ENCODE measurements at places on chromosomes 3 and 15. TPM values are rescaled to one million over a fixed set of nuclear protein-coding genes. Genes with fewer than 3 reads are reported as not detected.

The SQOR gene
- total RNA-seq, result 4.7 TPM

The STRIT1 gene
- not detected for total RNA-seq

The PCSK6 gene
- 0.44 TPM for total RNA-seq

The RLBP1 gene
- total RNA-seq, result 0.16 TPM

The SH3GL3 gene
- total RNA-seq, result 0.60 TPM

The NR2E3 gene
- total RNA-seq, result not detected

The CPNE9 gene
- total RNA-seq, result not detected

The HCLS1 gene
- total RNA-seq, result not detected

GRCh38 chr15:89457086-89457485 lies 39.3 kb downstream of the RHCG start:
- DNase-seq, result peak; percentile 15

GRCh38 chr3:45236964-45237363 lies 10.9 kb upstream of the TMEM158 start:
- no peak for DNase-seq

DNA sequence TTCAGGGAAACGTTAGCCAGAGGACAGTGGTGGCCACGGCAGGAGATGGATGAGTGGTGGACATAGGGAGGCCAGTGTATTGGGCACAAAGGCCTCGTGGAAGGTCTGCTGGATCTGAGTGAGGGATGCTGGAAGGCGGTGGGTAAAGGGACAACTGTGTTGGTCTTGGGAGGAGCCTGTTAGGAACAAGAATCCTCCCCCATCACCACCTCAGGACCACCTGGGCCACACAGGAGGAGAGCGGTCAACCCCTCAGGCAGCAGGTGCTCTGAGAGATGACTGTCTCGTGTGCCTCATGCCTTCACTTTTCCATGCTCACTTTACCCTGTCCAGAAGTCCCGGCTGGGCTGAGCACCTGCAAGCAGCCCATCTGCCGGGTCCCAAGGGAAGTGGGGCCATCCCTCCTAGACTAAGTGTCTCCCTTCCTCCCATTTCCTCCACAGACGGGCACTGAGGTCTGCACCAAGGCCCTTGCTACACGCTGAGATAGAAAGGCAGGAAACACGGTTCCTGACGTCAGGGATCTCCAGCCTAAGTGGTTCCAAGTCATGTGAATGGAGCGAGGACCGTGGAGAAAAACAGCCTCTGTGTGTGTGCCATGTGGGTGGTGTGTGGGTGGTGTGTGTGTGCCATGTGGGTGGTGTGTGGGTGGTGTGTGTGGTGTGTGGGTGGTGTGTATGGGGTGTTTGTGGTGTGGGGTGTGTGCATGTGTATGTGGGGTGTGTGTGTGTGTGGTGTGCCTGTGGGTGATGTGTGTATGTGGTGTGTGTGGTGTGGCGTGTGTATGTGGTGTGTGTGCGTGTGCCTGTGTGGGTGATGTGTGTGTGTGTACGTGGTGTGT lies 47.8 kb upstream of the CTSH start:
- DNase-seq, result no peak

- DNase-seq, result no peak
Measured at GRCh38 chr3:58728723-58729122, 62.1 kb upstream of the FAM3D start.

DNA sequence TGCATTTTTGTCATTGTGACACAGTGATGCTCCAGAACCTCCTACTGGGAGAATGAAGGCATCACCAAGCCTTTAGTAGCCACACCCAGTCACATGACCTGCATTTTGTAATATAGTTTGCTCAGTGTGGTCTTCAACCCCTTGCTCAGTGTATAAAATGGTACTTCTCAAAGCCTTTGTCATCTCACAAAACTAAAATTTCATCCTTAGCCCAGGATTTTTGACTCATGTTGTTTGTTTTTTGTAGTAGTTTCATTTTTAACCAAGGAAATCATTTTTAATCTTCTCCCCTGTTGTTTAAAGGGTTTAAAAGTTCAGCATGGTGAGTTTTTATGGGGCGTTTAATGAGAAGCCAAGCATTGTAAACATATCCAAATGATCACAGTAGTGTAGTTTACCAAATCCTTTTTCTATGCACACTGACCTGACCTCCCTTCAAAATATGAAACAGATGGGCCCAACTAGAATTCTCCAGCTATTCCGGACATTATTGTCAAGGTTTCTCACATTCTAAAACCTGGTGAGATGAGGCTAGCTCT lies 123.5 kb upstream of the IL12A start:
- peak; percentile 51 for DNase-seq

DNA sequence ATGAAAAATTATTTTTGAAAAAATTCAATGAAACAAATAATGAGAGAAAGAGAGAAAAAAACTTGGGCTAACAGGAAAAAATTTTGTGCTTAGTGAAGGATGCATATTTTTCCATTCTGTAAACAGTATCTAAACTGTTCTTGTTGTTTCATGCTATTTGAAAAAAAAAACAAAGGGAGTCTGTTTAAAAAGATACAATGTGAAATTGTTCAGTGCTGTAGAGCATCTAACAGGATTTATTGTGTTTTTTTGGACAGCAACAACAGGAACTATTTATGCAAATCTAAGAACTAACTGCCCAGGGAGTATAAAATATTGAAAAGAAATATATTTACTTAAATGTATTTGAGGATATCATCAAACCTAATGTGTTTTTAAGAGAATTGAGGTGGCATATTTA lies 55.1 kb downstream of the PEX5L start:
- no peak for DNase-seq

DNA sequence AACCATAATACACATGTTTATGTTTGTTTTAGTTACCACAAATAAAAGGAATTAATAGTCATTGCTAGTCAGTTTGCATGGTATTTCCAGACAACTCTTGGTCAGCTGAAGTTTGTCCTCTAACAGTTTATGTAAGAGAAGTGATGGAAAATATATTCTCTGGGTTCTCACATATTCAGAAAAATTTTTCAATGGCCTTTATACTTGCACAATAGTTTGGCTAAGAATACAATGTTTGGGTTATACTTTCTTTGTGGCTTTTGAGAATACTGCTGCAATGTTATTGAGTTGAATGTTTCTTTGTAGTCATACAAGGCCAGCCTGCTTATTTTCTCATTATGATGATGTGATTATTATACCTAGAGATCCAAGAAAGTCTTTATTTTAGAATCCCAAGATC lies 133.9 kb downstream of the RAP2B start:
- no peak for DNase-seq

GRCh38 chr15:89542369-89542768 lies 32.9 kb upstream of the TICRR start:
- DNase-seq, result no peak

DNA sequence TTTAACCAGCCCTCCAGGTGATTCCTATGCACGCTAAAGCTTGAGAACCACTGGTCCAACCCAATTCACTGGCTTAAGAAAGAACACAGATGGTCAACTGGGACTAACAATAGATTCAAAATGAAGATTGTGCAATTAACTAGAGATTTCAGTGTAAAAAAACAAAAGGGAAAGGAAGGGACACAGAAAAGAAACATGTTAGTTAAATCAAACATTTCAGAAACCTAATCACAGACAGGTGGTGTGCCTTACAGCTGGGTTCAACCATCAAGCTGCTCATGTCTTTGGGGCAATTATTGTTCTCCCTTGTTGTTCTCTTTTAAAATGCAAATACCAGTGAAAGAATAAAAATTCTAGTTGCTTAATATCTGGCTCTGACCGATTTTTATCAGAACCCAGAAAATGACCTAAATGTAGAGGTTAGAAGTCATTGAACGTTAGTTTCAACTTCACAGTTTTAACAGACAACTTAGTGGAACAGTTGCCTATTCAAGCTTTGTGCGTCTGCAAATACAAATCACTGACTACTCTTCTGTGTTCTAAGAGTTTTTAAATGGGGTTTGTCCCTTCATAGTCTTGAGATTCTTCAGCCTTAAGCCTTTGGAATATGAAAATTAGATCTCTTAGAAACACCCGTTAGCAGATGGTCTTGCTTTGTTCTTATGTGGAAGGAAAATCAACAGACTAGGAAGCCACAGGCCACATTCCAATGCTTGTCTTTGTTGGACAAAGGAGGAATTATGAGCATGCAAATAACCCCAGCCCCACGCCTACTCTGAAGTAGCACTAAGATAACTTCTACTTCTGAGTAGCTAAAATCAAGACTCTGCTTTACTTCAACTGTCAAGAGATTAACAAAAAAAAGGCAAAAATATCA lies 223.4 kb downstream of the ATP8B4 start:
- no peak for DNase-seq

DNA sequence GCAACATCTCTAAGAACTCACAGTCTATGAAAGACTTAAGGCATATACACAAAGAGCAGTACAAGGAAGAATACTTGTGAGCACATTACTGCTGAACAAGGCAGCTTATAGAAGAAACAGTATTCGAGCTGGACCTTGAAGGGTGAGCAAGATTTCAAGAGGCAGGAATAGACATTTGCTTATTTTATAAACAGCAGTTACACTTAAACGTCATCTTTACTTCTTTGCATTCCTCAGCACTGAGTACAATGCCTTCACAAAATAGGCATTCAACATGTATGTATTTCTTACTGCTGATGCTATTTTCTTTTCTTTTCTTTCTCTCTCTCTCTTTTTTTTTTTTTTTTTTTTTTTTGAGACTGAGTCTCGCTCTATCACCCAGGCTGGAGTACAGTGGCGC lies 205.8 kb downstream of the ZIC4 start:
- DNase-seq, result peak; percentile 12

- DNase-seq, result no peak
Measured at GRCh38 chr3:125068265-125068664, 12.5 kb upstream of the HEG1 start.

DNA sequence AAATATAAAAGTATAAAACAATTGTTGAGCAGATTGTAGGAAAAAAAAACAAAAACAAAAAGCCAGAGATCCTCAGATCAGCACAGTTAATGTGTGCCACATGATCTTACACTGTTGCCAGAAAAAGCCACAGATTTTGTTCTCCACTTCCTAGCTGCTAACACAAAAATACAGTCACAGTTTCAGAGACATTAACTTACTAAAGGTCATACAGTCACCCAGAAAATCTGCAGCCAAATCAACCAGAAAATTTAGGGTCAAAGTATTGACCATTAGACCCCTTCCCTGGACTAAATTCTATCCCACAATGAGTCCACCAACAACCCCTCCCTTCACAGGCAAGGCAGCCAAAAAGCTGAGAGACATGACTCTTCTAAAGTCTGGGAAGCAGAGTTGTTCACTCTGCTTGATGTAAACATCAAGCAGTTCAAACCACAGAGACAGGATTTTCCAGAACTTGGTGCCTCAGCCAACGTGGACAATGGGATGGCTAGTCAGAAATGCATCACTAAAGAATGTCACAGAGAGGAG lies 59.1 kb downstream of the SST start:
- DNase-seq, result peak; percentile 40

- no peak for DNase-seq
Measured at GRCh38 chr3:87191641-87192040, 35.5 kb upstream of the CHMP2B start.

- DNase-seq, result no peak
Measured at GRCh38 chr3:66504850-66505641, 4.2 kb upstream of the LRIG1 start.

- DNase-seq, result no peak
Measured at GRCh38 chr15:27448986-27449385, 478.0 kb downstream of the GABRG3 start.

DNA sequence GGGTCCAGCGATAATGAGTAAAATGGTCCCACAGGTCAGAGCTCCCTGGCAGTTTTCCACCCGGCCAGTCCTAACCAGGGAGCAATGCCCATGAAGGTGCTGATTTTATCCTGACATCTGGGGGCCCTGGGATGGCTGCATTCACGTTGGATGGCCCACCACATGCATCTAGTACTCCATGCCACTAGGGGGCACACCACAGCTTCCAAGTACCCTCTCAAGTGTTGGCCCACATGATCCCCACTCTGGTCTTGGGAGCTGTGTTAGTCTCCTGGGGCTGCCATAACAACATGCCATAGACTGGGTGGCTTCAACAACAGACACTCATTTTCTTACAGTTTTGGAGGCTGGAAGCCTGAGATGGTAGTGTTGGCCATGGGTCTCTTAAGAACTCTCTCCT lies 225.5 kb downstream of the SLCO3A1 start:
- DNase-seq, result no peak

- DNase-seq, result no peak
Measured at GRCh38 chr3:98553021-98553563, 21.3 kb downstream of the GPR15 start.

DNA sequence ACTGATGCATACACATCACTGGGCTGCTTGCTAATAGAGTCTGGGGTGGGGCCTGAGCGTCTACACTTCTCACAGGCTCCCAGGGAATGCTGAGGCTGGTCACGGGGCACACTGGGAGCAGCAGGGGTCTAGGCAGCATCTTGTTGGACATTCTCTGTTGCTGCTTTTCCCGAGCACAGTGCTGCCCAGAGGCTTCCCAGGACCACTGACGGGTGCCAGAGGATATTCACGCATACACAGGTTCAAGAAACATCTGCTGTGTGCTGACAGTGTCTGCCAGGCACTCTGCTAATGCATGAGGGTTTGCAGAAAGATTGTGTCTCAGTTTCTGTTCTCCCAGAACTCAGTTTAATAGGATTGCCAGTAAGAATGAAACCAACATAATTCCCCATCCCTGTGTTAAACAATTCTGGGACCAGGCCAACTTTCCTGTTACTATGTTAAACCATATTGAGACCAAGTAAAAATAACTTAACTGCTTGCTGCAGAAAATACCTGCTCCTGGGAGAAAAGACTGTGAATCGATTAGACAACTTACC lies 23.9 kb upstream of the BCL2L10 start:
- no peak for DNase-seq

DNA sequence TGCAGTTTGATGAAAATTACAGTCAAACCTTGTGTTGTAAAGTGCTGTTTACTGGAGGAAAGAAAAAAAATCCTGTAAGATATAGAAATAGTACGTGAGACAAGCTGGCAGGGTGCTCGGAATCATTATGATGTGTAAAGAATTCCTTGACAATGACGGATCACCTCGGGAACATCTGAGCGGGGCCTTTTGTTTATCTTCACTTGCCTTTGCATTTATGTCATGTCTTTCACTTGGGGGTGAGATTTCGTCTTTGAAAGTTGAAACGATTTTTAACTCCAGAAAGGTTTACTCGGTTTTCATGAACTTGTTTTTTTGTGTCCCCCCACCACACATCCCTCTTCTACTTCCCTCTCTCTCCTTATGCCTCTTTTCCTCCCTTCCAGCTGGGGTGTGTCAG lies 128.3 kb upstream of the VEPH1 start:
- DNase-seq, result no peak

DNA sequence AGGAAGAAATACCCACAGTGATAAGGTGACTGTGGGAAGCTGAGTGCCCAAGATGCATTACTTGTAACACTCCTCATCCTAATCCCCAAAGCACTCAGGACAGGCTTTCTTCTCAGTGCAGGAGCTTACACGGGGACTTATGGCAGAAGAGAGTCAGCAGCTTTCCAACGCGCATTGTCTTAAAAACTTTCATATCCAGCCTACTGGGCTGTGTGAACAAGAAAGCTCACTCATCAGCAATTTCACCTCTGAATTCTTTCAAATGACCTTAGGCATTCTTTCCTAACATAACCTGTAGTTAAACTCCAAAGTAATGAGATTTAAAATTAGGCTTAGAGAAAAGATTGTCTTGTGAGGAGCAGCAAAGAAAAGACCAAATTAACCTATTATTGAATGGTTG lies 132.3 kb downstream of the KCNAB1 start:
- DNase-seq, result no peak

All from SJSA1 (cell line).